Bronchial epithelial cell (primary cell): ENCODE measurements at places on chromosomes 2 and 18. TPM values are rescaled to one million over a fixed set of nuclear protein-coding genes. Genes with fewer than 3 reads are reported as not detected.

DNA sequence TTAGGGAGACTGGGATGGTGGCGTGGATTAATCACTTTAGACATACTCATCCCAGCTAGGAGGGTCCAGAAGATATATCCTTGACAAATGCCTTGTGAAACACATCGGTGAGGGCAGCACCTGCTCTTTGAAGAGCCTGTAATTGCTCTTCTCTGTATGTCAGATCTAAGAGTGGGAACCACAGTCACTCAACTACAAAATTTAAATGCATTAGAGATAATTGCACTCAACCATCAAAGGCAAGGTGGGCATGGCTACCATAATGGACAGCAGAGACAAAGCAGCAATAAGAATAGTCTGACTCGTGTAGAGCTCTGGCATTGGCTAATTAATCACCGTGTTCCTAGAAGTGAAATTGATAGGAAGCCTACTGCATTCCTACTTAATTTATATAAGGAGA lies 96.8 kb downstream of the ERBB4 start:
- no peak for DNase-seq

FOXI3 gene
- total RNA-seq = under 0.01 TPM in 1 of 2 replicates, not detected in the other

DNA sequence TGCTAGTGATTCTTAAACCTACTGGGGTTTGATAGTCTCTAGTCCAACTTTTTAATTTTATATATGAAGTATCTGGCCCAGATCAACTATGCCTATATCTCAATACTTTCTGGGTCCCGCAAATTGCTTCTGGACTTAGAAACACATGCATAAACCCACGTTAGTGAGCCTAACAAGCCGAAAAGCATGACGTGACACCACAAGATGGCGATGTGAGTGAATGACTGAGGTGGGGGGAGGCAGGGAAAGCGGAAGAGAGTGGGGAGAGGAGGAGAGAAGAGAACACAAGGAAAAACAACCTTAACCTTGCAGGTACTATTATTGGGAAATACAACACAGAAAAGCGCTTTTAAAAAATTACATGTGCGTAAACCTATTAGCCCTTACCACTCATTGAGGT lies 13.8 kb downstream of the PDIA6 start:
- DNase-seq = no peak

- peak; percentile 98 for DNase-seq
These were observed 1.8 kb downstream of the MPV17 start for GRCh38 chr2:27320958-27321543.

NR4A2 gene
- under 0.01 and 0.26 TPM in 2 replicates for total RNA-seq

UGT1A10 gene
- not detected in 2 replicates for total RNA-seq

DNA sequence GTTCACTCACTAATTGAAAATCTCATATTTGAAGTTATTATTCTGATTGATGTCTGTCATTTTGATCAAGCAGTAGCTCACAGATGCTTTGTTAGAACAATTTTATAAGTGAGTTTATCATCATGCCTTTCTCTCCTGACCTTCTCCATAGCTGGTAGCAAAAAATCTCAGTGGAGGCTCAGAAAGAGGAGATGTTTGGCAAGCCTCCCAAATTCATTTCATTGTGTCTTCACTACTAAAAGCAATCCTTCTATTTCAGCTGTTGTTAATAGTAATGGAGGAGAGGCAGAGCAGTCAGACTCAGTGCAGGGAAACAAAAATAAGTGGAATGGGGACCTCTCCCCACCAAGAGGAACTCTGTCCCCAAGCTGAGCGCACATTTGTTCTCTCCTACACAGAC lies 2127.8 kb upstream of the CELF4 start:
- no peak for DNase-seq

CXCR4 gene
- total RNA-seq = under 0.01 TPM in 1 of 2 replicates, not detected in the other

PDCD1 gene
- not detected in 2 replicates for total RNA-seq

PLB1 gene
- 1.5 and 1.6 TPM in 2 replicates for total RNA-seq

DNA sequence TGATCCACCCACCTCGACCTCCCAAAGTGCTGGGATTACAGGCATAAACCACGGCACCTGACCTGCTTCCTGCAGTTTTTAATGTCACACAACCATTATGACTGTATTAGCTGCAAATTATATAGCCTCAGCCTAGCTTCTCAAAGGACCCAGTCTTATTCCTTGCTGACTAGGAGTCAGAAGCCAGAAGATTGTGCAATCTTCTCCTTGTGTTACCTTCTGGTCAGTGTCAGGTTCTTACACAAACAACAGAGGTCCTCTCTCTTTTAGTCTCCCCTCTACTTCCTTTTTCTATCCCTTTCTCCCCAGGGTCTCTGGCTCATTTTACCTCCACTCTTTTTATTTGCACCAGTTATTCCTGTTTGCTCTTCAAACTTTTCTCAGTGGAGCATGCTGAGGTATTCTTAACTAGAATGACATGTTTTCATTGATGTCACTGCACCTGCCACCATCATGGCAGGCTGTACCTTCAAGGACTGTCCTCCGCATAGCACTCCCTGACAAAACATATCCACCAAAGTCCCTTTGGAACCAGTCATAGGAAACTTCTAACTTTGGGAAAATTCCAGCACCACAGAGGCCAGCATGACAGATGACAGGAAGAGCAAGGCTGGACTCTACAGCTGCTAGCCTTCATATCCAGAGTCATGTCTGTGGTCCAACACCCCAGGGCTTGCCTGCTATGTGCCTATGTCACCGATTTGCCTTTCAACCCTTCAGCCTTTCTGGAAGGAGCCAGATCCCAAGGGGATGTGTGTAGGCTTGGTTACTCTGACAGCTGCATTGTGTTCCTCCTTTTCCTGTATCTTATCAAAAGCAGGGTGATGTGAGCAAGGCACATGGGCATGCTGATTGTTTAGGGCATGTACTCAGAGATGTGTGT lies 45.2 kb upstream of the EPC2 start:
- no peak for DNase-seq

GRCh38 chr2:128472789-128473174 lies 154.1 kb upstream of the HS6ST1 start:
- DNase-seq = no peak

GRCh38 chr2:223314811-223315210 lies 262.8 kb downstream of the KCNE4 start:
- peak; percentile 18 for DNase-seq

DNA sequence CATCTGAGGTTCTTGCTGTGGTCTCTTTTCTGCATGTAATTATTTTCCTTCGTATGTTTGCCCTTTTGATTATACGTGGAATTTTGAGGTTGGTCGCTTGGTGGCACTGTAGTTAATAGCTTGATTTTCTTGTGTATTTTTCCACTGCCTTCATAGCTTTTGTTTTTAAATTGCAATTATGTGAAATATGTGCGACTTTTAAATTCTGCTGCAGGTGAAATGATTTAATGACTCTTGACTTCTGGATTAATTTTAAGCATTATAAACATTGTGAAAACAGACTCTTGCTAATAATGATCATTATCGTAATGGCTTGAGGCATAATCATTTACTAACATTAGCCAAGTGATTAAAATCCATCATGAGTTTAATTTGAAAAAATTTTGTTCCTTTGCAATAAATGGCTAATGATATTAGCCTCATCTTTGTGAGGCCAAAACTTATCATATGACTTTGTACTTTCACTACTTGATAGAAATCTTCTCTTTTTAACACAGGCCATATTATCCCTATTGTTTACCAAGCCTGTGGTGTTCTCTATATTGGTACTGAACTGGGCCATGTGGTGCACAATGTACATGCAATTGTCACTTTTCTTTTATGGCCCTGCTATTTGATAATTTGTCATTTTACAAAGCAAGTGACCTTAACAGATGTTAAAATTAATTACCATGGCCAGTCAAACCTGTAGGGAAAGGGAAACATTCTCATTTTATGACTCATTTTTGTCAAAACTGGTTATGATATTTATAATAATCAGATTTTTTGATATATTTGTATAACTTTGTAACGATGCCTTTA lies 62.8 kb upstream of the NEUROD1 start:
- DNase-seq = peak; percentile 61

APCDD1 gene
- total RNA-seq = under 0.01 and 0.64 TPM in 2 replicates

TSPYL6 gene
- total RNA-seq = not detected in 2 replicates

DNA sequence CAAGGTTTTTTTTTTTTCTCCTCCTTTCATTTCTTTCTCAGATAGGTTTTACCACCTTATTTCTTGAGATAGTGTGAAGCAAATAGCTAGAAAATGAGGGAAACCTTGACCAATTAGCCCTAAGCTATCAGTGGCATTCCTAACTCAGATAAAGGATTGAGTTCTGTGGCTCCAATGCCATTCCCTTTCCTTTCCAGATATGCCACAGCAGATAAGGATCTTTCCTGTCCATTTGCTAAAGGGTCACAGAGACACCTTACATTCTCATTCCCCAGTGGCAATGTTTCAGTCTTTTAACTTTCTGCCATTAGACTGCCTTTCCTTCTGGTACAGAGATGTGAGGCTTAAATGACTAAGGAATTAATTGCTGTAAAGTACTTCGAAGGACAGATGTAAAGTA lies 81.7 kb downstream of the MGAT5 start:
- no peak for DNase-seq

DNA sequence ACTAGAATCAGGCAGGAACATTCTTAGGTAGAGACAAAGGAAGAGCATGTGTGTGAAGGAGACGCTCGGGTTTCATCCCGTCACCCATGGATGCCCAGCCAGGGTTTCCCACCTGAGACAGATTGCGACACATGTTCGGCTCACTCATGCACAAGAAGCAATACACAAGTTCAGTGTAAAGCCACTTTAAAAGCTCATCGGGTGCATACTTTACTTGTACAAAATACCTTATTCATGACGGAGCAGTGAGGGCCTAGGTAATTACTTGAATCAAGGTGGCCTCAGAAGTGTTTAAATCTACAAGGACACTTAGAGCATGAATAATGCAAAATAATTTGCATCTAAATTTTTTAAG lies 42.0 kb downstream of the ZEB2 start:
- no peak for DNase-seq

DNA sequence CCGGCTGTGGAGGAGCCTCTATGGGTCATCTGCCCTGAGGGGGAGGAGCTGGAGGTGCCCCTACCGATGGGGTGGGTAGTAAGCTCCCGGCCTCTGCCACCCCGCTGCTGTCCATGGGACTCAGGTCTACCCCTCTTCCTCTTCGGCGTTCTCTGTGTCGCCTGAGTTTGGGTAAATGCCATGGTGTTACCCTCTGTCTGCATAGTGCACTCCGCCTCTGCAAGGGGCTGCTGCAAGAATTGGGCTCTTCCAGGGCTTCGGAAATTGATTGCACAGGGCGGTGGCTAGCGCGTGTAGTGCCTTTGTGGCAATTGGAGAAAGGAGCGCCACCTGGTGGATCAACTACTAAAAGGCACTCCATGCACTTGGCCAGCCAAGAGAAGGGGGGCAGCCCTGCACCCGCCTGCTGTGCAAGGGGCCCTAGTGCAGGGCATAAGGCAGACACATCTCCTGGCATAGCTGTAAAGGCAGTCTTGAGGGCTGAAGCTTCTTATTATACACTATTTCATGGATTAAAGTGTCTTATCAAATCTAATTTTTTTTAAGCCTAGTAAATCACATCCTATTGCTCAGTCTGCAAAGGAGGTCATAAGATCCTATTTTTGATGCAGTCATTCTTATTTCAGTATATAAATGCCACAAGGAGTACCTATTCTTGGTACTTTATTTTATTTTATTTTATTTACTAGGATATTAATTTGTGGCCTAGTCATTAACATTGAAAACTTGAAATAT lies 308.9 kb downstream of the PDE11A start:
- peak; percentile 55 for DNase-seq

FZD7 gene
- 1.8 and 2.3 TPM in 2 replicates for total RNA-seq

DNA sequence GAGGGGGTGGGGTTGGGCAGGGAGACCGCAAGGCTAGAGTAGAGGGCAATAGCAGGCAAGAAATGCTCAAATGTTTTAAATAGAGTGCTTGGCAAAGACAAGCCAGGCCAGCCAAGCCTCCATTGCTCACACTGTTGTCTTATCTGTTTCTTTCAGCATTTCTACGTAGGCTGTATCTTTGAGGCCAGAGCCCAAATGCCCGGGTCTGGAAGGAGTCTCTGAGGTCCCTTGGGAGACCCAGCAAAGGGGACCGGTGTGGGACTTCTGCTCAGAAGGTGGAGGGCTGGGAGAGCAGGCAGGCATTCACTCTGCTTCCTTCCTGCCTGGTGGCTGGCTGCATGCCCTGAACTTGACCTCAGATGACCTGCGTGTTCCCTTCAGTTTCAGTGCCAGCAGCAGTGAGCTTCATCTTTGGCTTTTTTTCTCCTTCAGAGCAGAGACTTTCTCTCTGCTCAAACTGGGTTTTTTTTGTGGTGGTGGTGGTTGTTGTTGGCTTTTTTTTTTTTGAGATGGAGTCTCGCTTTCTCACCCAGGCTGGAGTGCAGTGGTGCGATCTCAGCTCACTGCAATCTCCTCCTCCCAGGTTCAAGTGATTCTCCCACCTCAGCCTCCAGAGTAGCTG lies 13.7 kb upstream of the TET3 start:
- DNase-seq = no peak

GRCh38 chr2:238601433-238602222 lies 174.9 kb downstream of the ASB1 start:
- no peak for DNase-seq

DNA sequence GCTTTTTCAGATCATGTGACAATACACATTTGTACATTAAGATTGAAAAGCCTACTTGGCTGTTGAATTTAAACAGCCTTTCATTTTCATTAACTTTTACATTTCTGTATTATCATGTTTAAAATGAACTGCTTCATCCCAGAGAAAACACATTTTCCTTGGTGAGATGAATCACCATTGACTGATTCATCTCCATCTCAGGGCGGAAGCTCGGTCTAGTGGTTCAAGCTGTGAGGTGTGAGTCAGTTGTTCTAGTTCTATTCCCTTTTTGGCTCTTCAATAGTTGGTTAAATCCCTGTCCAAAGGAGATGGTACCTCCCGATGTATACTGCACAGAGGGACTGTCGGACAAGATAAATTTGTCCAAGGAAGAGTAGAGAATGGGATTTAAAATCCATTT lies 189.7 kb downstream of the ADCYAP1 start:
- DNase-seq = peak; percentile 20

DNA sequence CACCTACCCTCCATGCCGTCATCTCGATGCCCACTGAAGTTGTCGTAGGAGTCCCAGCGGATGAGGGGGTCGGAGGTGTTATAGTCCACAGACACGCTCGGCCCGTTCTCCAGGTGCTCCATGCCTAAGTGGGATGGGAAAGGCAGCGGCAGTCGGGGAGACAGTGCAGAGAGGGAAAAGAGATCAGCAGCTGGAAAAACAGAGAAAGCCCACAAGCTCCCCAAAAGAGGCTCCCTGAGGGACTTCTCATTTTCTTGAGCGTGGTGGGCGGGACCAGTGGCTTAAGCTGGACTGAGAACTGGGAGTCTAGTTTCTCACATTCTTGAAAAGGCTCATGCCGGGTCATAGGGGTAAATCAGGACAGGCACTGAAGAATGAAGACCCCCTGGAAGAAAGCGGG lies 121.9 kb downstream of the TNS1 start:
- no peak for DNase-seq
